Activated CD4-positive, alpha-beta T cell treated with anti-CD3 and anti-CD28 coated beads for 1 hour (primary cell): ENCODE measurements at places on chromosomes 6 and 20.

DNA sequence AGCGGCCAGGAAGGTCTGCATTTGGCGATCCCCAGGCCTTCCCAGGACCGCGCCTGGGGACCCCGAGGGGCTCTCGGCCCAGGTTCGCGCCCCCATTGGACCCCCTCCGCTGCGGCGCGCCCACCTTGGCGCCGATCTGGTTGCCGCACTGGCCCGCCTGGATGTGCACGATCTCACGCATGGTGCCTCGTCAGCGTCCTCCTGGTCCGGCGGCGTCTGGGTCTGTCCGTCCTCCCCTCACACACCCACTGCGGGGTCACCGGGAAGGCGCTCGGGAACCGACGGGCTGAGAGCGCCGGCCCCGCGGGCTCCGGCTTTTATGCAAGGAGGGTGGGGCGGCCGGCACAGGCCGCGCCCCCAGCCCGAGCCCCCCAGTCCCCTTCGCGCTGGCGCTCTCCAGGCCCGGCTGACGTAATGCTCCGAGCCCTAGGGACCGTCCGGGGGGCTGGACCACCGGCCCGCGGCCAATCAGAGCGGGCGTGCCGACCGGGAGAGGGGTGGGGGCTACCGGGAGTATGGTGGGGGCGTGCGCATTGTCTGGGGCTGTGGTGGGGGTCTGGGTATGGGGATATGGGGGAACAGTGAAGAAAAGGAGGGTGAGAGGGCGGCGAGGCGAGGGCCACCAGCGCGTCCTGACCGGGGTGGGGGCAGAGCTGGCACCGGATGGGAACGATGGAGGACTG, at the start of gene TUBB2B:
TUBB2B (minus strand) TSS at position 291 of the 683 bp plus-strand sequence; CDS start at position 181, 110 bp downstream.
- no peak for DNase-seq

DNA sequence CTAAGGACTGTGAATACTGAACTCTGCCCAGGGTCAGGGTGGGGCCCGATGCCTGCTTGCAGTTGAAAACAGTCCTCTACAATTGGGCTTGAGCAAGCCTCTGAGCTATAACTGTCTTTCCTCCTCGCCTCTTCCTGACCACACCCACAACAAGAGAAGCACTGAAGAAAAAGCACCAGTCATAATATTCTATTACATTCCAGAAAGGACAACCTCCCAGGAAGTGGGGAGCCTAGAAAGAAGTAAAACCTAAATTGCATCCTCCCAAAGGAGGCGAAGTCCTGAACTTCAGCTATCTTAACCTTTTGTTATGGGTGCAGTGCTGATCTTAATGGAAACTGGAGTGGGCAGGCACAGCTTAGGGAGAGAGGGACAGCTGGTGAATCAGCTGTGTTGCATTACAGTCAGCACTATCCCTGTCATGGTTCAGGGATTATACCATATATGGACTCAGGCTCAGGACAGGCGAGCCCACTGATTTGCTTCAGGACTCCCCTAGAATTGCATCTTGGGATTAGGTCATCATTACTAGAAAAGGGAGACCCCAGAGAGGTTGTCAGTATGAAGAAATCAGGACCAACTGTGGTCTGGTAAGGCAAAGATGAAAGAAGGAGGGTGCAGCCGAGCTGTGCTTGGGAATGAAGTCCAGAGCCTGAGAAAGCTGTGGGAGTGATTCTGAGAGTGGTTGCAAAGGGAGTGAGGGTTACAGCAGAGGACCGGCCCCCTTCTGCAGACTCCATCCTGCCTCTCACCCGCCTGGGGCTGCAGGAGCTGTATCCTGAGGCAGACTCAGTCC, 18.3 kb upstream of the TRAM2 start:
- DNase-seq, result no peak

DNA sequence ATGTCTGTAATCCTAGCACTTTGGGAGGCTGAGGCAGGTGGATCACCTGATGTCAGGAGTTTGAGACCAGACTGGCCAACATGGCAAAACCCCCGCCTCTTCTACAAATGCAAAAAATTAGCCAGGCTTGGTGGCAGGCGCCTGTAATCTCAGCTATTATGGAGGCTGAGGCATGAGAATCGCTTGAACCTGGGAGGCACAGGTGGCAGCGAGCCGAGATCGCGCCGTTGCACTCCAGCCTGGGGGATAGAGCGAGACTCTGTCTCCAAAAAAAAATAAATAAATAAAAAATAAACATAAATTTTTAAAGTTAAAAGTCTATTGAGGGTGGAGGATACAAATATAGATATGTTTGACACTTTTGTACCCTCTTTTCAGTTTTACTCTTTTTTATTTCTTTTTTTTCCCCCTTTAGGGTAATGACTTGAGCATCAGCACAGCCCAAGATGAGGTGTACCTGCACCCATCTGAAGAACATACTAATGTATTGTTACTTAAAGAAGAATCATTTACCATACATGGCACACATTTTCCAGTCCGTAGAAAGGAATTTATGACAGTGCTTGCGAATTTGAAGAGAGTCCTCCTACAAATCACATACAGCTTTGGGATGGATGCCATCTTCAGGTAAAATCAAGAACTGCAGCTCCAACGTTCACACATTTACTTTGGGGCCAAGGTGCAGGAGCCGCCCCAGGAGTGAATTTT, 368.9 kb downstream of the LAMA2 start:
- no peak for DNase-seq

DNA sequence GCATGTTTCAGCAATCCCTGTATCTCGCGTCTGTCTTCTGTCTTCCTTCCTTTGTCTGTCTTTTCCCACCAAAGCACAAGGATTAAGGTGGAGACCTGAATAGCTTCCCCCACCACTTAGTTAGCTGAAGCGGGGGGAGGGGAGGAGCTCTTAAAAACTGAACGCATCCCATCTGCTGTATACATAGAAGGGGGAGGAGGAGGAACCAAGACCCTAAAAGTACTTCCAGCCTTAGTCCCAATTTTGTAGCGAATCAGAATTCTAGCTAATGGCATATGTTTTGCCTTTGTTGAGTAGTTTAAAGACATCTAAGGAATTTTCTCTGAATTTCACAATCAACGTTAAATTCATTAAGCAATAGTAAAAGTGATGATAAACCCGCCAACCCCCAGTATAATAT, 47.9 kb downstream of the GNAS start:
- DNase-seq, result no peak
